ENCODE measurements at places on chromosomes 3 and 15.

GRCh38 chr3:107404727-107405469 lies 27.7 kb downstream of the CCDC54 start:
- DNase-seq: peak; percentile 92

DNA sequence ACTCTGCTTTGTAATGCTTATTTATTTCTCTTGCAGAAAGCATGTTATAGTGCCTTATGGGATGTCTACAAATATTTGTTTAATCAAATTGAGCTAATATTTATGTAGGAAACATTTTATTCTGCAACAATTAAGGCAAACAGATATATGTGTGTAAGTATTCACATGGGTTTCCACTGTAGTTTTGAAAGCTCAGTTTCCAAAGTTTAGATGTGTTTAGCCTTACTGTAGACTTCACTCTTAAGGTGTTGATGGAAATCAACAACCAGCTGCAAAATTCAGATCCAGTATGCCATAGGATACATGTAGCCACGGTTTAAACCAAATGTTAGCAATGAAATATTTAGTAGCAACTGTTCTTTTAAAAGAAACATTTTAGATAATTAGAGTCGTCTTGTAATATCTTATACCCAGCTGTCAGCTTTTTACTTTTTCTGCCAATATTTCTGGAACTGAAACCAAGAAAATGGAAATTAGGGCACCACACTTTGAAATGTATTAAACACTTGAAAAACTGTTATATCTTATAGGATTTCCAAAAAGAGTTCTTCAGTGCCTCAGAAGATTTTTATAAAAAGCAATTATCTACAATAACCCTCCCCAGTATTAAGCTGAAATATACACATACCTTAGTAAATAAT lies 18.5 kb downstream of the PIK3CA start:
- DNase-seq: no peak

- no peak for DNase-seq
Measured at GRCh38 chr3:14640157-14640562, 11.4 kb upstream of the CCDC174 start.

DNA sequence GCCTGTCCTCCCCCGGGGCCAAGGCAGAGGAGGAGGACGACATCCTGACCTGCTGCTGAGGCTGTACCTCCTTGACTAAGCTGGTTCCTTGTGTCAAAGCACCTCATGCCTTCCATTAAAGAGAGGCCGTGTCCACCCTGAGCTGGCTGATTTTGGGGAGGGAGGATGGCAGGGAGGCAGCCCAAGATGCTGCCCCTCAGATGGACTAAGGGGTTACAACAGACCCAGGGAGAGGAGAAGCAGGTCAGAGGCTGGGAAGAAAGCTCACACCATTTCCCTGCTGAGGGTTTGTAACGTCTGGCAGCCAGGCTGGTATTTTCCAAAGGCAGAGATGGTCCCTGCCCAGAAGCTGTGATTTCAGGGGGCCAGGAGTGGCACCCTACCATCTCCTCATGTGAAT lies 2.7 kb upstream of the ITIH3 start:
- no peak for DNase-seq

DNA sequence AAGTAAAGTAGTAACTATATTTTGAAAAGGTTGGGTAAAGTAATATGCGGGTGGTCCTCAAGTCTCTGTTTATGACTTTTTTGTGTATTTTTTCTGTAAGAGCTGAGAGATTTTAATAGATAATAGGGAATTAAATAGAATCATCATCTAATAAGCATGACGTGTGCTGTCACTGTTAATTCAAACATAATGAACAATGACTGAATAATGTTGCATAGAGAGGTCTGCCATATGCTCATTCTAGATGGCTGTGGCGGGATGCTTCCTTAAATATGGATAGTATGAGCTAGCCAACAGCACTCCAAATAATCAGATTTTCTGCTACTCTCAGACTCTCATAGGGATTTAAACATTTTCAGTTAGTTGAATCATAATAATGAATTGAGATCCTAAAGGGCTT lies 302.8 kb upstream of the RBMS3 start:
- DNase-seq: no peak

GRCh38 chr3:59386165-59386564 lies 336.3 kb upstream of the CFAP20DC start:
- no peak for DNase-seq

GRCh38 chr3:14000556-14000955 lies 120.7 kb upstream of the WNT7A start:
- DNase-seq: no peak

DNA sequence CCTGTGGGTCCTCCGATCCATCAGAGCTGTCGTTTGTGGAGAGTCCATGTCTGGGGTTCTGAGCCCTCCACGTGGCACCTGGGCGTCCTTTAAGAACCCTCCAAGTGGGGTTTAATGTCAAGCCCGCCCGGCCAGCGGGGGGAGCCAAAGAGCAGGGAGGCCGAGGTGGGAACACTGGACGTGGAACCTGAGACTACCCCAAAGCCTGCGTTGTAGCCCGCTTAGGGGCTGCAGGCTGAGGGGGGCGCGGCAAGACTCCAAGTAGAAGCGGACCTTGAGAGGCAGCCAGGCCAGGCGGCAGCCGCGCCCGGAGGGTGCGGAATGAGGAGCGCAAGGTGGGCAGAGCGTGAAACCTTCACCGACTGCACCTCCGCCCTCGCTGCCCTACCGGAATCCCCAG lies 126.2 kb upstream of the ATP10A start:
- DNase-seq: no peak

DNA sequence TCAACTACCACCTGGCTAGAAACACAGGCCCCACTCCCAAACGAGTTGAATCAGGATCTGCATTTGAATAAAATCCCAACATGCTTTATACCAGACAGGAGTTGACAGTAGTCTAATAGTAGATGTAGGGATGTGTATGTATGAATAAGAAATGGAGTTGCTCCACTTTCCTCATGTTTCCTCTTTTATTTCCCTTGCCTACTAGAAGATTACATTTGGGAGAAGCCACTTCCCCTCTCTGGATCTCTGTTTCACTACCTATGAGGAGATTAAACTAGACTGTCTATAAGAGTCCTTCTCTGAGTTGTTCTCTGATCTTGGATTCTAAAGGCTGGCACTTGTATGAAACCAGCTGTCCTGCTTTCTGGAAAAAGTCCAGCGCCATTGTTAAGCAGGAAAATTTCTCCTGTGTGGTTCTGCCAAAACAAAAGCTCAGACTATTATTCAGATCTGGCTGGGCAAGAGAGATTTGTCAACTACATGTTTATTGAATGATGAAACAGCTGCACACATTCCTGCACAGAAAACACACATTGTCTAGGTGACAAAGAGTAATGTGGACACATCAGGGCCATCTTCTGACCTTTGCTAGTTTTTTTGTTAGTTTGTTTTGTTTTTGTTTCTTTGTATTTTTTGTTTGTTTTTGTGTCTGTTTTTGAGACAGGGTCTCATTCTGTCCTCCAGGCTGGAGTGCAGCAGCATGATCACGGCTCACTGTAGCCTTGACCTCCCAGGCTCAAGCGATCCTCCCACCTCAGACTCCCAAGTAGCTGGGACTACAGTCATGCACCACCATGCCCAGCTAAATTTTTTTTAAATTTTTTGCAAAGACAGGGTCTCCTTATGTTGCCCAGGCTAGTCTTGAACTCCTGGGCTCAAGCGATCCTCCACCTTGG lies 29.9 kb downstream of the ACP3 start:
- DNase-seq: peak; percentile 77

GRCh38 chr3:14841836-14842235 lies 23.1 kb downstream of the FGD5 start:
- DNase-seq: no peak

- no peak for DNase-seq
Measured at GRCh38 chr15:81273200-81273599, 50.7 kb downstream of the STARD5 start.

DNA sequence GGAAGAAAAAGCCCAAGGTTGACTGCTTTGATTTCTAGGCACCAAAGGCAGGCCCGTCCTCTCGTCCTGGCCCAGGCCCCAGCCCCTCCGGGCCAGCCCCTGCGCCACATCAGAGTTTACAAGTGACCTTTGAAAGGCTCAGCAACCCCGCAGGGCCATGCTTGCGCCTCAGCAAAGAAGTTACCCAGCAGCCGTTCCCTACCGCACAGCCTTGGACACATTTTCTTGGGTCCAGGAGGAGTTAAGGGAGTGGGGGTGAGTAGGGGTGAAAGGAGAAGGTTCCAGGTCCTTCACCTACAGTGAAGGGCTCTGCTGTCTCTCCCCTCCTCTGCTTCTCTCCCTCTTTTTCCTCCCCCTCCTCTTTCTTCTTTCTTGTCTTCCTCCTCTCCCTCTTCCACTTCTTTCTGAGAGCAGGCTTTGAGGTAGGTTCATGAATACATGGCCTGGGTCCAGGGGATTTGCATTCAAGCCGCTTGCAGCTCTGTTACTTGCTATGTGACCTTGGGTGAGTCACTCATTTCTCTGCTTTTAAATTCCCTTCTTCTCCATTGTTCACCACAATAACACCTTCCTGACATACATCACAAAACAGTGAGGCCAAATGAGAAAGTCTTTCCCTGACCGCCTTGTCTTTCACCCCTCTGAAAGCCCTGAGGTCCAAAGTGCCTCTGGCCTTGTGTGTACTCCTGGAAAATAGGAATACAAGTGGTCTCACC lies 223.3 kb upstream of the TPRG1 start:
- DNase-seq: peak; percentile 86

DNA sequence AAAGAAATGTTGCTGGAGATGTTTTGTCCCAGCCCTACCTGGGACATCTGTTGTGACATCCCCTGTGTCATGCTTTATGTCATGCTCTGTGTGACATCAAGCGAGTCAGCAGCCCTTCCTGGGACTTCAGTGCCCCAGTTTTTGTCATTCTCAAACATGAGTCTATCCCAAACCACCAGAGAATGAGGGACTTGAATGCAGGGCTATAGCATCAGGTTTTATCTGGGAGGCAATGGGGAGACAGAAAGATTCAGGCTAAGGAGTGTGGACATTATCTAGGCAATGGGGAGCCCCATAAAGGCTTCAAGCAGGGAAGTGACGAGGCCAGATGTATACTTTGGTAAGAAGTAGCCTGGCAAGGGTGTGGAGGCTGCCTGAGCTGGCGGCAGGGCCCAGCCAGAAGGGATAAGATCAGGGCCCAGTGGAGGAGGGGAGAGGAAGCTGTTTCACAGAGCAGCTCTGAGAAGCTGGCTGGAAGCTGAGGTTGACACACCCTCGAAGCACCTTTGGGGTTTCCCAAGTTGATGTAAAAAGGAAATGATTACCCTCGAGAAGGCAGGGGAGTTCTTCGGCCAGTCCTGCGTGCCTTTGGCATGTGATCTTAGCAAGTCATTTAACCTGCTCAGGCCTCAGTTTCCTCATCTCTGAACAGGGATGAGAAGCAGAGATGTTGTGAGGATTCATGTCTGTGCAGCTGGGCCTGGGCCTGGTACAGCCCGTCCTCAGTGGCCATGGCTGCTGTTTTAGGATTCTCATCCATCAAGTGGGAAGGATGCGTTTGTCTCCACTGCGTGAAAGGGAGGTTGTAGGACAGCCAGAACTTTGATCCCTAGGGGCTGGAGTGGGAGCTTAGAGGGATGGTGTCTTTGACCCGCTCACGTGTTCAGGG lies 34.3 kb downstream of the IRAK2 start:
- DNase-seq: peak; percentile 46

DNA sequence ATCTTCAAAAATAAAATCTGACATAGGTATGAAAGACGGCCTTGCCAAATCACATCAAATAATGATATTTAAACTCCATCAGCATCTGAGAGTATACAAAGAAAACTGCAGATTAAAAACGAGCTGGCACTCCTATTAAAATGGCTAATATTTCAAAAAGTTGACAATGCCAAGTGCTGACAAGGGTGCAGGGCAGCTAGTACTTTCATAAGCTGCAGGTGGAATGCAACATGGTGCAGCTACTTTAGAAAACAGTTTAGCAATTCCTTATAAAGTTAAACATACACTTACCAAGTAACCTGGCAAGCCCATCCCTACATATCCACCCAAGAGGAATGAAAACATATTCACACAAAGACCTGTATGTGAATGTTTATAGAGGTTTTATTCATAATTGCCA lies 23.0 kb downstream of the TBC1D2B start:
- DNase-seq: no peak

DNA sequence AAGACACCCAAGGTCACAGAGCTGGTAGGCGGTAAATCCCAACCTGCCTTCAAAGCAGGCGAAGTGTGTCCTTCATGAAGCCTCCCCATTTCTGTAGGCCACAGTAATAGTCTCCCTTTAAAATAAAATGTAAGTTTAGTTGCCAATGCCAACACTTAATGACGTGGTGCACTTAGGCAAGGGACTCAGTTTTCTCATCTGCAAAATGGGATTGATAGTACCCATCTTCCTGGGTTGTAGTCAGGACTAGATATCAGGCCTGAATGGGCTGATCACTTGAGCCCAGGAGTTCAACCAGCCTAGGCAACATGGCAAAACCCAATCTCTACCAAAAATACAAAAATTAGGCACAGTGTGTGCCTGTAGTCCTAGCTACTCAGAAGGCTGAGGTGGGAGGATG lies 114.6 kb downstream of the SHQ1 start:
- DNase-seq: no peak

- DNase-seq: no peak
Measured at GRCh38 chr3:108189440-108189839, 32.8 kb downstream of the IFT57 start.

DNA sequence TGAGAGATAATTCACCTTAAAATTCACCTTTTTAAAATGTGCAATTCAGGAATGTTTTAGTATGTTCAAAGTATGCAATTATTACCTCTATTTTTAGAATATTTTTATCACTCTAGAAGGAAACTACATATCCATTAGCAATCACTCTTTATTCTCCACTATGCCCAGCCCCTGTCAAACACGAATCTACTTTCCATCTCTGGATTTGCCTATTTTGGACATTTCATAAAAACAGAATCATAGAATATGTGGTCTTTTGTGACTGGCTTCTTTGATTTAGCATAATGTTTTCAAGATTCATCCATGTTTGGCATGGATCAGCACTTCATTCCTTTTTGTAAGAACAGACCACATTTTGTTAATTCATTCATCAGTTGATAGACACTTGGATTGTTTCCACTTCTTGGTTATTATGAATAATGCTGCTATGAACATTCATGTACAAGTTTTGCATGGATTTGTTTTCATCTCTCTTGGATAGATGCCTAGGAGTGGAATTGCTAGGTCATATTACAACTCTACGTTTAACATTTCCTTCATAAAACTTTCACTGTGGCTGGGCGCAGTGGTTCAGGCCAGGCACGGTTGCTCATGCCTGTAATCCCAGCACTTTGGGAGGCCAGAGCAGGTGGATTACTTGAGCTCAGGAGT lies 12.7 kb downstream of the HMCES start:
- DNase-seq: peak; percentile 33

GRCh38 chr3:129892857-129893580 lies 492 bp downstream of the TMCC1 start:
- peak; percentile 9 for DNase-seq
